ENCODE measurements at places on chromosomes 2 and 18.

GRCh38 chr2:187617120-187617519 lies 62.9 kb upstream of the TFPI start:
- DNase-seq, result no peak

GRCh38 chr2:121232626-121233265 lies 52.3 kb downstream of the TFCP2L1 start:
- no peak for DNase-seq

DNA sequence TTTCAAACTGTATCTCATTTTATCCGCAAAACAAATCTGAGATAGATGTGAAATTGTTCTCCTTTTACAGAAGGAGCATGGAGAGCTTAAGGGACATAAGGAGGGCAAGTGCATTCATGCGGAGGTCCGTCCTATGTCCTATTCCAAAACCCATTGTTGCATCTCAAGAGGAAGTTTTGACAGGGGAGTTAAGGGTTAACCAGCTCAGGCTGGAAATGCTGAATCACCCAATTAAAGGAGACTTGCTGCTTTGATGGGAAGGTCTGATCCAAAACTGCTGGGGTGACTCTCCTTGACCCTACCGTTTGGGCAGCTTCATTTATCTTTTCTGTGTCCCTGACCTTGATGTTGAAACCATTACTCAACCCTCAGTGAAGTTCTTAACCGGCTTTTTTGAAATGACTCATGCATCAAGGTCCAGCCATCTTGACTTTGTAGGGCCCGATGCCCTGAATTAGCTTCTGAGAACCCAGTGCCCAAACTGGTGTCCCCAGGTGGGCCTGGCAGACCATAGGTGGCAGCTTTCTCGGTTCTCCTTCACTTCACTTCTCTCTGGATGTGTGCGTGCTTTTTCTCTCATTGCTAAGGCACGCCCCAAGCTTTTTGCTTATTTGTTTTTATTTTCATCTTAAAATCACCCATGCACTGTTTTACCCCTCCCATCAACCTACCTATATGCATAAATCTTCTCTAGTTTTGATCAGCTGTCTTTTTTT lies 15.9 kb upstream of the TXNDC2 start:
- no peak for DNase-seq

DNA sequence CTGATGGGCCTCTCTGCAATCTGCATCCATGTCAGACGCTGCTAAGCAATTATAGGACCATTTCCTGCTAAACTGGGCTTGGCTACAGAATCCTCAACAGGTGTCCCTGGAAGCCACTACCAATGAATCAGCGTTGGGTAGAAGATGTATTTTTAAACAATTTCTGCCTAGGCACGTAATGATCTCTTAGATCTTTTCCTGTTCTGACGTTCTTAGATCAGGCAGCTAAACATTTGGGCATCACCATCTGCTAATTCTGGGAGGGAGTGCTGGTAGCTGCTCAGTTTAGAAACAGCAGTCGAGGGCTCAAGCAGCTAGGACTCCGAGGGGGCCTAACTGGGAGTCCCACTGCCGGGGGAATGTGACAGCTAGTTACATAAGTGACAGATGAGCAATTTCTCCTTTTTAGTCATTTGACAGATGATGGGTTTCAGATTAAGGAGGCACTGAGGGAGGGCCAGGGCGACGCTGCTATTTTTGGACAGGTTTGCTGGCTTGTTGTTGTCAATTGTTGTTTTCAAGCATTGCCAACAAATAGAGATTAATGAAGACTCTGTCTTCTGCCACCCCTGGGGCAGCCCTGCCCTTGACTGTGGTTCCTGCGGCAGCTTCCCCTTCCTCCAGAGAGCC lies 92.7 kb downstream of the MRO start:
- DNase-seq, result no peak

GRCh38 chr2:238114331-238114841 lies 14.2 kb downstream of the ESPNL start:
- DNase-seq, result no peak

GRCh38 chr18:55152801-55153200 lies 193.5 kb upstream of the CCDC68 start:
- no peak for DNase-seq

DNA sequence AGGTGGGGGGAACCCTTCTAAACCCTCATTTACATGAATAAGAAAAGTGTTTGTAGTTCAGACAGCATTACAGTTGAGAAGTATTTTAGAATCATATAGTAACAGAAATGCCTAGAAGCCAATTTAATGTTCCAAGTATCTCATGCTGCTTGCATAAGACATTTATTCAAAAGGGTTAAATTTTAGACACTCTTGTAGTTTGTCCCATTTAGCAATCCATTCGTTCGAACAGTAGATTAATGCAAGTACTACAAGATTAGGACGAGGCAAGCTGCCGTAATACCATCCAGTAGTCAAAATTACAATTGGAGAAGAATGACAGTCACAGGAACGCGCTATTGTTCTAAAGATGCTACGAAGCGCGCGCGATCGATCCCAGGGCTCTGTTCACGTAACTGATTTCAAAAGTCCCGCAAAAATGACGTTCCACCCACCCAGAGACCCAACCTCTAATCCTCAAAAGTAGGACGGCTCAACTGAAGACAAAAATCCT lies 1.2 kb downstream of the TMEM237 start:
- no peak for DNase-seq

Measured in stimulated activated naive CD8-positive, alpha-beta T cell treated with anti-CD3 and anti-CD28 coated beads, Interleukin-15, Interleukin-2, amounts not matched to agents 100 U/mL and 50 U/mL, for 24 hours (primary cell).